ENCODE measurements at places on chromosomes 11 and 22. TPM values are rescaled to one million over a fixed set of nuclear protein-coding genes. Genes with fewer than 3 reads are reported as not detected.

Gene CCDC87
- total RNA-seq = 0.43 TPM

Gene SLC43A1
- 2.0 TPM for total RNA-seq

Gene LYVE1
- total RNA-seq = 15.2 TPM

Gene PANX3
- not detected for total RNA-seq

Gene PLA2G6
- 12.5 TPM for total RNA-seq

Gene RAG2
- total RNA-seq = not detected

Gene LDLRAD3
- total RNA-seq = 4.4 TPM

Gene ANO9
- total RNA-seq = 0.38 TPM

Gene ASCC2
- 31.9 TPM for total RNA-seq

Gene TSGA10IP
- total RNA-seq = not detected

Gene TMPRSS4
- 0.32 TPM for total RNA-seq

Gene HBD
- 4.4 TPM for total RNA-seq

Gene BIK
- not detected for total RNA-seq

Gene SERGEF
- 22.4 TPM for total RNA-seq

Gene INSC
- total RNA-seq = 0.22 TPM

Gene UBQLNL
- total RNA-seq = 0.11 TPM

Gene CDC42BPG
- total RNA-seq = 1.2 TPM

Gene P2RY6
- total RNA-seq = 6.9 TPM

Gene SAA4
- not detected for total RNA-seq

Gene CHID1
- 63.7 TPM for total RNA-seq

Gene SMC1B
- total RNA-seq = not detected

Gene CABP4
- 0.11 TPM for total RNA-seq

Gene XRRA1
- total RNA-seq = 5.2 TPM

Gene CKAP5
- 84.2 TPM for total RNA-seq

Gene LMO1
- 0.46 TPM for total RNA-seq

Gene DESI1
- 30.6 TPM for total RNA-seq

Gene PTPN5
- total RNA-seq = 3.8 TPM

Gene SCN3B
- total RNA-seq = 3.3 TPM

Gene CRYBA4
- total RNA-seq = not detected

Gene DERL3
- 2.2 TPM for total RNA-seq

Gene EXPH5
- 0.46 TPM for total RNA-seq

Gene OR52E8
- total RNA-seq = not detected

Gene CYTH4
- 8.0 TPM for total RNA-seq

Gene MMP3
- not detected for total RNA-seq

Gene BRMS1
- total RNA-seq = 14.6 TPM

Gene KRTAP5-10
- total RNA-seq = not detected

Gene LRRC32
- 33.5 TPM for total RNA-seq

Gene HTR3A
- total RNA-seq = not detected

Gene APOL4
- total RNA-seq = 6.1 TPM

Gene FGF3
- not detected for total RNA-seq
